ENCODE measurements at places on chromosomes 5 and 9. TPM values are rescaled to one million over a fixed set of nuclear protein-coding genes. Genes with fewer than 3 reads are reported as not detected.

GCNT4 gene
- total RNA-seq, result 1.1 TPM

BAAT gene
- total RNA-seq, result not detected

FYB1 gene
- total RNA-seq, result 1.1 TPM

C1QTNF2 gene
- not detected for total RNA-seq

EGFL7 gene
- 52.9 TPM for total RNA-seq
